ENCODE measurements at places on chromosomes 1 and 21.

- no peak for DNase-seq
Measured at GRCh38 chr21:27047283-27047657, 80.4 kb upstream of the ADAMTS5 start.

- no peak for DNase-seq
Measured at GRCh38 chr21:45269861-45270260, 17.8 kb downstream of the POFUT2 start.

DNA sequence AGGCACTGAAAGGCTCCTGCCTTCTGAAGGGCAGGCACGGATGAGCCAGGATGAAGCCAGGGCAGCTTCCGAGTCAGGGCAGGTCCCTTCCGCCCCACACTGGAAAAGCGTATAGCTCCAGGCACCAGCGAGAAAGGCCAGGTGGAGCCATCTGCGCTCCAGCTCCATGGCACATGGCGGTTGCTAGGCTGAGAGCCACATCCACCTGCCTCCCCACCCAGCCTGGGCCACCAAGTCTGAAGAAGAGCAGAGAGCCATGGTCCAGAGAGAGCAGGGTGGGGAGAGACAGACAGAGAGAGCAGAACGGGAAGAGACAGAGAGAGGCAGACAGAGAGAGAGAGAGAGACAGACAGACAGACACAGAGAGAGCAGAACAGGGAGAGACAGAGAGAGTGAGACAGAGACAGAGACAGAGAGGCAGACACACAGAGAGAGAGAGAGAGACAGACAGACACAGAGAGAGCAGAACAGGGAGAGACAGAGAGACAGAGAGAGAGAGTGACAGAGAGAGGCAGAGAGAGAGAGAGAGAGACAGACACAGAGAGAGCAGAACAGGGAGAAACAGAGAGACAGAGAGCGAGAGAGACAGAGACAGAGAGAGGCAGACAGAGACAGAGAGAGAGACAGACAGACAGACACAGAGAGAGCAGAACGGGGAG is 5.2 kb downstream of the FNDC10 start:
- DNase-seq, result no peak

- no peak for DNase-seq
Measured at GRCh38 chr1:177032434-177032833, 132.1 kb downstream of the ASTN1 start.

Data from sciatic nerve (tissue), 2 donors.